ENCODE measurements at places on chromosomes 7 and 10.
A peak's percentile ranks its signal among the peaks of the same experiment; 100 is the strongest.

GRCh38 chr10:3813267-3813666 lies 28.3 kb upstream of the KLF6 start:
- no peak for DNase-seq

GRCh38 chr10:77609781-77610272 lies 27.8 kb downstream of the KCNMA1 start:
- DNase-seq: no peak

GRCh38 chr10:621513-621912 lies 68.0 kb downstream of the DIP2C start:
- DNase-seq: no peak

- DNase-seq: no peak
Measured at GRCh38 chr7:516216-516605, 3.4 kb downstream of the PDGFA start.

DNA sequence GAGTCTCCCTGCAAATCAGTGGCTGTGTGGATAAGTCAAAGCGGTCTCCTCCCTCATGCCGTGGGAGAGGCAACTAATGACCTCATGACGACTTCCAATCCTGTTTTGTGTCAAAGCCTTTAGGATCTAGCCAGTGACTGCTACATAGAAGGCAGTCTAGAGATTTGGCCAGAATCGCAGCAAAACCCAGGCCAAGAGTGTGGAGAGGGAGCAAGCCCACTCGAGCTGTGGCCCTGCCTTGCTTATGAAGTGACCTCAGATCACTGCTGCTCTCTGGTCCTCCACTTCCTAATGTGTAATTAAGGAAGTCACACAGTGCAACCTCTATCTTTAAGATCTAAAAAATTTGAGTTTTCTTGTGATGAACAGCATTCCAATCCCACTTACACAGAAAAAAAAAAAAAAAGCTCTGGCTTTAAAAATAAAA lies 296.7 kb upstream of the KLF6 start:
- DNase-seq: no peak

GRCh38 chr10:130757271-130757670 lies 554.2 kb downstream of the TCERG1L start:
- DNase-seq: no peak

GRCh38 chr10:91885362-91886079 lies 23.8 kb downstream of the FGFBP3 start:
- no peak for DNase-seq

GRCh38 chr7:112149734-112150133 lies 56.5 kb downstream of the DOCK4 start:
- no peak for DNase-seq

DNA sequence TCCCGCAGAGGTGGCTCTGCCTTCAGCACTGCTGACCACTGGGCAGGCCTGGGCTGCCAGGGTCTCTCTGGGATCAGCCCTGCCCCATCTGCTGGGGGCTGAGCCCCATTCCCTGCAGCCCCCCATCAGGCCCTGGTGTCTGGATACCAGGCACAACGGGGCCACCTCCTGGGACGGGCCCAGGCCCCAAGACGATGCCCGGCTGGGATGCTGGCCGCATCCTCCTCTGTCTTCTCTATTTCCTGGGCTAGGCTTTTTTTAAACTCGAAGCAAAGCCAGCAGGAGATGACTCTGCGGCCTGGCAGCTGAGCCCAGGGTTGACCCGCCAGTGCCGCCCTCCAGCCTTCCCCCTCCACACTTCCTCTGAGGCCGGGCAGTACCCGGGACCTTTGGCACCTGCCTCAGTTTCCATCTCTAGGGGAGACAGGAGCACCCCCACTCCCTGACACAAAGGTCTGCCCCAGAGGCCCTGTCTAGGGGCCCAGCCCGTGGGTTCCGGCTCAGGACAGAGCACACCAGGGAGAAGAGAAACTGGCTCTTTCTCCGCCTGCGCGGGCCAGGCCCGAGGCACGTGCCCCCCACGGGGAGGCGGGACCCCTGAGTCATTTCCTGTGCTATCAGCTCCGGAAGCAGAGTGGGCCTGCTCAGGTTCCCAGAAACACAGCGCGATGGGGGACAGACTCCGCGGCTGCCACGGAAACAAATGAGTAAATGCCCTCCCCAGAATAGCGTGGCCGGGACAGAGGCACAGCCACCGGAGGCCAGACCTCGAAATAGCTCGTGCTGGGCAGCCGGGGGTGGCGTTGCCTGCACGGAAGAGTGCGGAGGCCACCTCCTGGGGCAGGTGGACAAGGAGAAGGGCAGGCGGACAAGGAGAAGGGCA lies 84.6 kb upstream of the PDGFA start:
- peak; percentile 89 for DNase-seq

- no peak for DNase-seq
Measured at GRCh38 chr7:104469166-104469820, 140.9 kb downstream of the LHFPL3 start.

GRCh38 chr7:1886361-1887064 lies 216.4 kb downstream of the ELFN1 start:
- DNase-seq: no peak

DNA sequence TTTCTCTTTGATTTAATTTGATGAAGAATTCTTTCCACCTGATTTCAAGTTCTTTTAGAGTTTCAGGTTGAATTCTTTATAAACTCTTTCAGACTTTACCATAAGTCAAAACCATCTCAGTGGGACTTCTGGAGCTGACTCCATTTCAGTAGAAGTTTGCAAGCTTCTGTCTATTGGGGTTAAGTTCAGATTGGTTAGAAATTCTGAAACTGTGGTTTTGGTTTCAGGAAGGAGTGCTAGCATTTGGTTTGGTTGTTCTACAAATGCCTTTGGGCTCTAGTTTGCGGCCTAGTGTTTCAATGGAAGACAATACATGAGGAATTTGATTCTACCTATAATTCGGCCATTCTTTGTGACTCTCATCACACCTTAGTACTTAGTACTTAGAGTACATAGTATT lies 176.8 kb upstream of the RHOBTB1 start:
- DNase-seq: no peak

GRCh38 chr10:34593930-34594329 lies 221.2 kb downstream of the PARD3 start:
- no peak for DNase-seq

- DNase-seq: no peak
Measured at GRCh38 chr10:21196822-21197395, 299.8 kb upstream of the NEBL start.

DNA sequence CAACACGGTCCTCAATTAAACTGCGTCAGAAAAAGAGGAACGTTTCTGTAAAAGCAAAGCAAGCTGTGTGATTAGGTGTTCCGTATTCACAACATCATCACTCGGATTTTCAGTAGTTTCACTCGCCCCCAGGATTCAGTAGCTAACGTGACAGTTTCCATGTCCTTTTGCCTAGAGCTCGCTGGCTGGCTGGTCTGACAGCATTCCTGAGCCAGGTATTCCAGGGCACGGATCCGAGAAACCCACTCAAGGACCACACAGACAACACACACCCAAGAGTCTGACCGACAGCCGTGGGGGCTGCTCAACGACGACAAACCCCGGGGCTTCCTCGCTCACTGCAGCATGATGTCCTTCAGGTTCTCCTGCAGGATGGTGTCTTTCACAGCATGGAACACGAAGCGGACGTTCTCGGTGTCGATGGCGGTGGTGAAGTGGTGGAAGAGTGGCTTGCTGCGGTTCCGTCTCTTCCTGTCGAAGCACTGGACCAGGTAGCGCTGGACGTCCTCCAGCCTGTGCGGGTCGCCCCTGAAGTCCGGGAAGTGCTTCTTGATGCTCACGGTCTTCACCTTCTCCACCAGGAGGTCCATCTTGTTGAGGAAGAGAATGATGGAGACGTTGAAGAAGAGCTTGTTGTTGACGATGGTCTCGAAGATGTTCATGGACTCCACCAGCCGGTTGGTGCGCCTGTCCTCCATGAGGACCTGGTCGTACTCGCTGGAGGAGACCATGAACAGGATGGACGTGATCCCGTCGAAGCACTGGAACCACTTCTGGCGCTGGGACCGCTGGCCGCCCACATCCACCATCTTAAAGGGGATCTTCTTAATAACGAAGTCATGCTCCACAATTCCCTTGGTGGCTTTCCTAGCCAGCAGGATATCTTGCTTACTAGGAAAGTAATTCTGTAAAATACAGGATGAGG lies 43.1 kb downstream of the AMZ1 start:
- DNase-seq: no peak

DNA sequence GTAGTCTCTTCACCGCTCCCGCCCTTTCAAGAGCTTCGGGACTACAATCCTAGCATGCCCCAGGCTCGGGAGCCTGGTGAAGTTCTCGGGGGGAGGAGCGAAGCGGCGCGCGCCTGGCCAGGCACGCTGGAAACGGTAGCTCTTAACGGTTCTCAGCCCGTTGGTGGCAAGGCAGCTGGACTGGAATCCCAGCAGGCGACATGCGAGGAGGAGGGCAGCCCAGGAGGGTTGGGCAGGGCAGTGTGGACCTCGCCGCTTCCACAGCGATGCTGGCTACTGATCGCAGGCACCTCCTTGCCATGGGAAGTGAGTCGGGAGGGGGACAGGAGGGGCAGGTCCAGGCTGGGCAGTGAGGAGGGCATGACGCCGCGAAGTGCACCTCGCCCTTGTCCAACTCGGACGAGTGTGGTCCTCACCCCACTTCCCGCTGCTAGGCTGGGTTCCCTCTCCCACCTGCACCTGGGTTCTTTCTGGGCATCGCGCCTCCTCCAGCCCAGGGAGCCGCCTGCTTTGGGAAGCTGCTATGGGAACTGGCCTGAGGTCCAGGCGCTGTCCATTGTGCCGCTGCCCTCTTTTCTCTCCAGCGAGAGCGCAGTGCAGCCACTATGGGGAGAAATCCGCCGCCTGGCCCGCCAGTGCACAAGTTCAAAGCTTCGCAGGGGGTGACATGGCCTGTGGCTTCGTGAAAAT lies 367.8 kb upstream of the NUPR2 start:
- no peak for DNase-seq

DNA sequence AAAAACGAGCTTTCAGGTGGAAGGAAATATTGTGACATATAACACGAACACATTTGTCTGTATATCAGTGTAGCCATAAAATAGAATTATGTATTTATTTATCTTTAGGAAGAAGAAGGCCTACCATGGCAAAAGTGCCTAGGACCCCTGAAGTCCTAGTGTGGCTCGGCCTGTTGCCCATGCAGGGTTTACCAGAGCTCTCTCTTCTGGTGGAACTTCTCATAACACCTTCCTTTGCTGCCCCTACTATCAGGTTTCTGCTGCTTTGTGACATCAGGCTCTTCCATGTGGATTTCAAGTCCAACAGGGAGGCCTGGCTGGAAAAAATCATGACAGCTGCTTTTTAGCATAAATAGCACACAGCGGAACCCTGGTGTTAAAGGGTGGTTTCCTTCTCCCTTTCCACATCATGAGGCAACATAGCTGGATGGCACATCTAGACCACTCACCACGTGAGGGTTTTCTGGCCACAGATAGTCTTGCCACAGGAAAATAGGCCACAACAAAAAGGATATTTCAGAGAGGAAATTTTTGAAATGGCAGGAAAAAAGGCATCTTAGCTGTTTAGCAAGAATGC lies 44.8 kb upstream of the ADO start:
- no peak for DNase-seq

- no peak for DNase-seq
Measured at GRCh38 chr10:86306628-86307278, 59.8 kb downstream of the GRID1 start.

DNA sequence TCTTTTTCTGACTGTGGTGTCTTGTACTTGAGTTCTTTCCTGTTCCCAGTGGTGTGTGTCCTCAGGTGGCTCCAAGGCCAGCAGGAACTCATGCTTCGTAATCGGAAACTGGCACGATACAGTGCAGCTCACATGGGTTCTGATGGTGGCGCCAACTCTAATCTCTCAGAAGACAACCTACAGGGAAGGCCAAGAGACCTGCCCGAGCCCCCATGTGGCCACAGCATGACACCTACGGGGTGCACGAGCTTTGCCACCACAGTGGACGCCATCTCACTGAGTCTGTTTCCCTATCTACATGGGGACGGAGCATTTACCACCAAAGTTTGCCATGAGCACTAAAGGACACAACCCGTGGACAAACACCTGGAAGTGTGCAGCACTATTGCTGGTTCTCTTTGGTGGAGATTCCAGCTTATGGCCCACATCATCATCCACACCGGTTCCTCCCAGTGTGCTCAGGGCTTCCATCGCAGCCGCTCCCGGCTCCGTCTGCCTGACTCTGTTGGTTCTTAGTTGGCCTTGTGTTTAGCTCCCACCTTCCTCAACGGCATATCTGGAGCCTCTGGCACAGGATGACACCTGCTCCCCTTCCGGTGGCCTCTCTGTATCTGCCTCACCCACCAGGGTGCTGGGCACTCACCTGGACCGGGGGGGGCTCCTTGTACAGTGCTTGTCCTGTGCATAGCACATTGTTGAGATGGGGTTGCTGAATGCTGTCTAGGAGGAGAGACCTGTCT lies 586.6 kb upstream of the MKI67 start:
- DNase-seq: no peak

GRCh38 chr10:5985029-5985428 lies 7.7 kb upstream of the IL15RA start:
- DNase-seq: no peak

DNA sequence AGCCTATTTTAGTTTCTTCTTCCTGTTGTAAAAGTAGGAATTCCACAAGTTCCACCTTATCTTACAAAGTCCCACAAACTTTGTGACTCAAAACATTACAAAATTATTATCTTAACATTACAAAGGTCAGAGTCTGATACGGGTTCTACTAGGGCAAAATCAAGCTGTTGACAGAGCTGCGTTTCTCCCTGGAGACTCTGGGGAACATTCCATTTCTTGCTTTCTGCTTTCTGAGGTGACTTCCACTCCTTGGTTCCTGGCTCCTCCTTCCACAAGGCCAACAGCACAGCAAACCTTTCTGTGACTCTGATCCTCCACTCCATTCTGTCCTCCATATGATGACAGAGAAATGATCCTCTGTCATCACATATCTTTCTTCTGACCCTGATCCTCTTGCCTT lies 10.6 kb downstream of the OR2F1 start:
- DNase-seq: no peak

DNA sequence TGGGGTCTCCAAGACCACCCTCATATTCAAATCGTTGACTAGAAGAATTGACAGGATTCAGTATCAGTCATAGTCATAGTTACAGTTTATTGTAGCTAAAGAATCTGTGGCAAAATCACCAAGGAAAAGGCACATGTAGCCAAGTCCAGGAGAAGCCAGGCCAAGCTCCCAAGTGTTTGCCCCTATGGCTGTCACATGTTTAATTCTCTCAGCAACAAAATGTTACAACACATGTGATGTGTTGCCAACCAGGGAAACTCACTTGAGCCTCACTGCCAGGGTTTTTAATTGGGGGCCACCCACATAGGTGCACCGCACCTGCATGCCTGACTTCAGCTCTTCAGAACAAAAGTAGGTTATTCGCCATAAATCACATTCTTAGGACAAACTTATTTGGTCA lies 1030.9 kb upstream of the CELF2 start:
- no peak for DNase-seq

DNA sequence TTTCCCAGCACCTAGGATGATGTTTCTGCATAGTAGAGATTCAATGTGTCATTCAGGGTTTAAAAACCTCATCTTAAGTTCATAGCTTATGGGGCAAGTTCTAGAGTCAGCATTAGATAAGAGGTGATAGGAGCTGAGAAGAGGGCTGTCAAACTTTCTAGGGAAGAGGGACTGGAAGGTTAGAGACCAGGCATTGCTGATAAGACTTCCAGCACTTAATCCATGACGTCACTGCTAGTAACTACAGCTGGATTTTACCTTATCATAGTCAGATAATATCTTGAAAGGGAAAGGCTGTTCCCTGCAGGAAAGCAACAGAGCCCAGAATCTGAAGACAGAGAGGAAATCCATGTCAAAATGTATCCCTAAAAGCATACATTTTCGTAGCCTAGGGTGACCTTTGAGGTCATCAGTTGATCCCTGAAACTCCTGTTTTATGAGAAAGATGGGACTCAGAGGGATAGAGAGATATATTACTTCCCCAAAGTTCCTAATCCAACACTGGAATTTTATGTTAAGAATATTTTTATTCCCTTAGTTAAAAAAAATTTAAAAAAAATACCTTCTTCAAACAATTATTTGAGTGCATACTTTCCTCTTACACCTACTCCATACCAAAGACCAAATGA lies 3.3 kb upstream of the CPED1 start:
- DNase-seq: no peak

Measured in SW480 (cell line).